Hematopoietic multipotent progenitor cell treated with erythropoietin and hydrocortisone succinate and interleukin-3 and kit ligand, for 6 days (in vitro differentiated cells): ENCODE measurements at places on chromosomes 3 and 15.

- no peak for DNase-seq
Measured at GRCh38 chr3:9194509-9195184, 54.8 kb downstream of the SRGAP3 start.

DNA sequence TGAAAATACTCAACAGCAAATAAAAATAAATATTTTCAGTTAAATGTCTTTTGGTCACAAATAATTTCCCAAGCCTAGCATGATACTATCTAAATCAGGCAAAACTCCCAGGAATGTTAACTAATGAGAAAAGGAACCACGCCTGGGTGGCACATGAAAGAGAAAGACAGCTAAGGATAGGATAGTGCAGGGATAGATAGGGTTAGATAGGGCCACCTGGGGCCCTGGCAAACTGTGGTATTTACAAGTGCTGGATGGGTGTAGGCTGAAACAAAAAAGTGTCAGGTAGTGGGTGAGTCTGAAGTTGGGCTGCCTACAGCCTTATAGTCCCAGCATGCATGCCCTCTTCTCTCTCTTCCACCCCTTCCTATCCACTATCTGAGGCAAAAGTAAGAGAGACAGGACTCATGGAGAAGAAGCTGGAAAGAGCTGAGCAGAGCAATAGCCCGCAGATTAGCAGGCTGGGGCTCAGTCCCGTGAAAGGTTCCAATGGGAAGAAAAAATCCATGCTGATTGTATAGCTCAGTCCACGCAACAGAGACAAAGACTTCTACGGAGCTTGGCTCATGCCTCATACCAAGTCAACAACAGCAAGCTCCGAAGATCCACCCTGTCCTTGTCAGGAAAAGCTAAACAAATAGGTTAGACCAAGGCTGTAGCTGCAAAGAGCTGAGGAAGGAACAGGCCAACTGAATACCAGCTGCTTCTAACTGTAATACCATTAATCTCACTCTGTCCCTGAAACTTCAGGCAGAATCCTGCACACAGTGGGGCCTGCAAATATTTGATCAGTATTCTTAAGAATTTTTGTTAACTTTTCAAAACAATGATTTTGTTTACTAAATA, 342.1 kb upstream of the ATP11B start:
- no peak for DNase-seq

- no peak for DNase-seq
Measured at GRCh38 chr15:59997070-59997701, 6.9 kb upstream of the FOXB1 start.

DNA sequence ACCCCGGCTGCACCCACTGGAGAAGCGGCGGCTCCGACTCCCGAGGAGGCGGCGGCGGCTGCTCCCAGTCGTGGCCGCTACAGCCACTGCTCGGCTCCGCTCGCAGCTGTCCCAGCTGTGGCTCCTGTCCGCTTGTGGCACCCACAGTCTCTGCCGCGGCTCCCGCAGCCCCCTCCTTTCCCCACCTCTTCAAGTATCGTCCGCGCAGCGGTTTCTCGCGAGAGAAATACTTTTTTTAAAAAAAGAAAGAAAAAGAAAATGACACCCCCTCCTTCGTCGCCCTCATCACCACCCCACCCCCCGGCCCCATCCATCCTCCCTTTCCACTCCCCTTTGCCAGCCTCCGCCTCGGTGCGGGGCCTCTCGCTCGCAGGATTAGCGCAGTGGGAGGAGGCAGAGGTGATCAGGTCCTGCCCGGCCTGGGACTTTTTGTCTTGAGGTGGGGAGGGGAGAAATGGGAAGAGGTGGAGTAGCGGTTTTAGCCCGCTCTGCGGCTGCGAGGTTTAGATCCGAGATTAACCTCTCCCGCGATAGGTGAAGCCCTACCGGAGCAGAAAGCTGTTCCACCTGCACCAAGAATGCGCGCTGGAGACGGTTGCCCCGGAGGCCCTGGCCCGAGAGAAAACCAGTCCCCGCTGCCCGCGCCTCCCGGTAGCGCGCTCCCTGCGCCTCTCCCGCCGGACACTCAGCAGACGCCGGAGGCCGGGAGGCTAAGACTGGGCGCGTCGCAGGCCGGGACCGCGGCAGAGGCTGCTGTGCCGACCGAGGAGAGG, at the start of gene FBN1:
Gene FBN1, minus strand, starts transcription at position 152 of the 773 bp plus-strand sequence. CDS start 940 bp downstream, outside the sequence.
- peak; percentile 75 for DNase-seq

GRCh38 chr15:92915766-92916435, 15.8 kb downstream of the CHD2 start:
- no peak for DNase-seq

- DNase-seq, result peak; percentile 59
Measured at GRCh38 chr15:69163141-69163669, 2.8 kb downstream of the GLCE start.

DNA sequence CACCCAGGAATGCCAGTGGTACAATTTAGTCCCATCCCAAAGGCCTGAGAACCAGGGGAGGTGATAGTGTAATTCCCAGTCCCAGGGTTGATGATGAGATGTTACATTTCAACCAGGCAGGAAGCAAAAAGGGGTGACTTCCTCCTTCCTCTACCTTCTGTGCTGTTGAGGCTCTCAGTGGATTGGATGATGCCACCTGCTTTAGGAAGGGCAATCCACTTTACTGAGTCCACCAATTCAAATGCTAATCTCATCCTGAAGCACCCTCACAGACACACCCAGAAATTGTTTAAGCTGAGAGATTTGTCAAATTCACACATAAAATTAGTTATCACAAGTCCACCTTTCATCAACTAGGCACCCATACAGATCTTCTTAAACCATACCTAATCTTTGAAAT, 418.5 kb upstream of the GOLIM4 start:
- no peak for DNase-seq

DNA sequence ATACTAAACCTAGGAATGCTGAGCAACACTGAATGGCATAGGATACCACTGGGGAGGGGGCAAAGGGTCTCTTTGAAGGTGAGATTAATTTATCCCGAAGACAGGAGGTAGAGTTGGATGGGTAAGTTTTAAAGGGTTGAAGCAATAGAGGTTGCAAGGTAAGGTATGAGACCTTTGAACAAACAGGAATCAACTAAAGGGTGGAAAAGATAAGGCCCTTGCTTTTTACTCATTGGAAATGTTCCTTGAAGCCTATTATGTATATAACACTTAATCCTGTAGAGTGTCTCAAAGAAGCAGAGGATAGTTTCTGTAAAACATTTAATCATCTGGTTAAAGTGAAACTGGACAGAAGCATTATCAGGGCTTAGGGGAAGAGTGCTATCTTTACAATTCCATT, 5.7 kb downstream of the ABHD5 start:
- DNase-seq, result no peak

DNA sequence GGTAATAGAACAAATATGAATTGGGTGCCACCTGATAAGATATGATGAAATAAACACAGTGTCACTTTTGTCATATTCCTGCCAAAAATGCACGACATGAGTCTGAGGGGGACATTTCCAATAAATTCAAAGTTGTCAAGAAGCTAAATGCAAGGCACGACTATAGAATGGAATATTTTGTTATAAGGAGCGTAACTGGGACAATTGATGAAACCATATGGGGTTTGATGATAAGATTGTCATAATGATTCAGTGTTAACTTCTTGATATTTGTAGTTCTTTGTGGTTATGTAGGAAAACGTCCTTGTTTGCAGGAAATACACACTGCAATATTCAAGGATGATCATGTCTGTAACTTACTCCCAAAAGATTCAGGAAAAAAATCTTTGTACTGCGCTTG, 163.3 kb downstream of the MEX3B start:
- peak; percentile 44 for DNase-seq

- no peak for DNase-seq
Measured at GRCh38 chr15:81105545-81105944, 28.5 kb upstream of the CFAP161 start.

DNA sequence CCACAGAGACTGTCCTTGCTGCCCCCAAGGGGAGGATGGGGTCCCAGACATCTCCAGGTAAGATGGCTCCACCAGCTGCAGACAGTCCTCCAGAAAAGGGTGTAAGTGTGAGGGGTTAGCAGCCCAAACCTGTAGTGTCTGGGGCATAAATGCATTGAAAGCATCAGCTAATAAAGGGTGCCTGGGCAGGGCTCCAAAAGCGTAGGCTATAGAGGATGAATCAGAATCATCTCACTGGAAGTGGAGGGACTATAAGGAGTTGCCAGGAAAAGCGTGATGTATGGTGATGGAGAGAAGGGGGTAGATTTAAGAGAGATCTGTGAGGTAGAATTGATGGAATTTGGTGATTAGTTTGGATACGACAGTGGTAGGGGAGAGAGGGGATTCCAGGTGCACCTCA, 79.9 kb upstream of the ONECUT1 start:
- no peak for DNase-seq

- DNase-seq, result no peak
Measured at GRCh38 chr3:16999871-17000270, 115.1 kb downstream of the PLCL2 start.

- no peak for DNase-seq
Measured at GRCh38 chr3:59408047-59408624, 358.3 kb upstream of the CFAP20DC start.

DNA sequence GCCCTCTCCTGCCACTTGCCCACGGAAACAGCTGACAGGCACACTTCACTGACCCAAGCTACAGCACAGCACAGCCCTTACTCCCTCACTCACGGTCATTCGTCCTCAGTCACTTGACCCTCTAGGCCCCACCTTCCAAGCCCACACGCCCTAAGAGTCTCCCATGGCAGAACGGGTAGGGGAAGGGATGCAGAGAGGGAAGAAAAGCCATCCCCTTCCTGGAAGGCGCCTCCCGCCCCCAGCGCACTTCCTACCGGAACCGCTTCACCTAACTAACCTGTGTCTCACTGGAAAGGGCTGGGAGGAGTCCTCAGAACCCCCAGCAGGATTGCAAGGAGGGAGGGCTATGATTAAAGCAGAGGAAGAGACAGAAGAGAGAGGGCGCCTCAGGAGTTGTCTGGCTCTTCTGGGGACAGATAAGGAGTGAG, 22.9 kb downstream of the EPHB3 start:
- DNase-seq, result no peak

DNA sequence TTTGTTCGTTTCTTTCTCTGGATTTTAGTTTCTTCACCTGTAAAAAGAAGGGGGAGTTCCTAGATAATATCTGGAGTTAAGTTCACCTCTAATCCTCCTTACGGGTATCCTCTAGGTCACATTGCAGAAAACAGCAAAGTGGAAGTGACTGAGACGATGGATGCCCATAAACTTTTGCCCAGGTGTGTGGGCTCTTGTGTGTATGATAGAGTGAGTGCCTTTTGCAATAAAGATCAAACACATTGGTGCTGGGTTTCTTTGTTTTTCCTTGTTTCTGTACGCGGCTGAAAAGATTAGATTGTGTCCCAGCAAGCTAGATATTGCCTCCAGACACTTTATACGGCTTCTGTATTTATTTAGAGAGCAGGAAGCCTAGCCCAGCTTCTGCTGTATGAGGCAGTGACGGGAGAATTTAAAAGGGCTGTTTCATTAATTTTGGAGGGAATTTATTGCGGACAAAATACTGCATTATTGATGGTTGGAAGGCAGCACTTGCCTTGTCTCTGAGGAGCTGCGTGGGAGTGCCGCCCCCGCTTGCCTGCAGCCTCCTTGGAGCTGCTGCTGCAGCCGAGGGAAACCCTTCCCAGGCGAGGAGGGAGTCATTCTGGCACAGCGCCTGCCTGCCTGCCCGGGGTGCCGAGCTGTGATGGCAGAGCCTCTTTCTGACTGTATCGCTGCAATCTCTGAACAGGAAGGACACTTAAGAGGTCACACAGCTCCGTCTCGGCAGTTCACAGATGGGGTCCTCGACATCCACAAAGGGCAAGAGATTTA, 38.5 kb downstream of the PYDC2 start:
- DNase-seq, result no peak

DNA sequence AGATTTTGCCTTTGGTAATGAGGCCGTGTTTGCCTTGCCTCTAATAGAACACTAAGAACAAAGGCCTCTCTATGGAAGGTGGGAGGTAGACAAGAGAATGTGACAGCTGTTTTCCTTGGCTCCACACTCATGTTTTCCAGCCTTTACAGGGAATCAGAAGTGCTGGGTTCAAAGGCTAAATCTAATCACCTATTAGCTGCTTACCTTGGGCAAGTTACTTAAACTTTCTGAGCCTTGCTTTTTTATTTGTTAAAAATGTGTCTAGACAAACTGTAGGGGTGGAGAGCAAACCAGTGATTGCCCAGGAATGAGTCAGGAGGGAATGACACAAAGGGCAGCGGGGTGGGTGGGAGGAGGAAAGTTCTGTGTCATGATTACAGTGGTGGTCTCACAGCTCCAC, 179.0 kb downstream of the P3H2 start:
- no peak for DNase-seq

DNA sequence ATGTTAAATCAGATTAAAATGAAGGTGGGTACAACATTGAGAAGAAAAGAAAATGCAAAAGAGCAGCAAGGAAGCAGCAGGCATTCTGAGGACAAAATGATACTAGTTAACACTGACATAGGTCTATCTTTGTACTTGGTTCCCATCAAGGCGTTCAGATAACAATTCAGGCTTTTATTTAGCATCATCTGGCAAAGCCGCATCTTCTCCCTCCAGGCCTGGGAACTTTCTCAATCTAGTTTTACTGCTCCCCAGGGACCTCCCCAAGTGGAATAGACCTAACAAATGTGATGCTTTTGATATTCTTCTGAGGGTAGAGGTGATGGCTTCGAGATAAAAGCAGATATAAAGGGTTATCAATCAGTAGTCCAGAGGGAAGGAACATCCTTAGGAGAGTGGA, 130.6 kb downstream of the C3orf38 start:
- DNase-seq, result no peak

DNA sequence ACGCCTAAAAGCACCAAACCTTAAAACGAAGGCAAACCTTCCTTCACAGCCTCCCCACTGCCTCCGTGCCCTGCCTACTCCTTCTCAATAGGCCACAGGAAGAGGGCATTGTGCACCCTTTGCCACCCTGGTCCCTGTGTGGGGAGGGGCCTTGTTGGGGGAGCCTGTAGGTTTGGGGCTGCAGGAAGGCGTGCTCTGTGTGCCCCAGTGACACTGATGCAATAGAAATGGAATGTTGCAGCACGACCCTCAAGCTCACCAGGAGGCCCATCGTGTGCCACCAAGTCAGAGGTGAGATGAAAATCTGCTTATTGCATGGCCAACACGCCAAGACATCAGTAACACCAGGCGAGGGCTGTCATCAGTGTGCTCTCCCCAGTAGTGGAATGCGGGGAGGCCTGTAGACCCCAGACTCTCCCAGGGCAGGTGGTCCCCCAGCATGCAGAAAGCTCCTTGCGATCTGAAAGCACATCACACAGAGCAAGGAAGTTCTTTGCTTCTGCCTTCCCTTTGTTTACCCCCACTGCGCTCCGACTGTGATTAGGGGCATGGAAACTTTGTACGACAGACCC, 86.2 kb downstream of the ASB7 start:
- no peak for DNase-seq

DNA sequence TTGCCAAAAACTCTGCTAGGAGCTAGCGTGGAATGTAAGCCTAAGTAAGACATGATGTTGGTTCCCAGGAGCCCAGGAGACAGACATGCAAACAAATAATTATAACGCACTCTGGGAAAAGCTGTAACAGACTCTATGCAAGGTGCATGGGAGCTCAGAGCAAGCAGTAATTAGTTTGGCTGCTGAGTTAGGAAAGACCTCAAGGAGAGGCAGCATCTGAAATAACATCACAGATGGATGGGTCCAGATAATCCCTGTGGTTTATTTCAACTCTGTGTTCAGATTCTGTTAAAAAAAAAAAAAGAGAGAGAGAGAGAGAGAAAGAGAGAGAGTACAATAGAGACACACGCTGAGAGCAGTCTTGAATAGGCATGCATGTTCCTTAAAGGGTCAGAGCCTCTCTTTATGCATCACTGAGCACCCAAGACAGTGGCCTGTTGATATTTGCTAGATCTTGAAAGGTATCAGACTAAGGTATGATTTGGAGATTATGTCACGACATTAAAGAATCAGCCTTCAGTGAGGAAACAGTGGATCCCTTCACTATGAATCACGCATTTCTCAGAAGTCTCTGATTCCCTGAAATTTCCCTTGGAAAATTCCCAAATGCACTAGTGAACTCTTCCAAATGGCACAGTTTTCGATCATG, 124.4 kb upstream of the LIPC start:
- DNase-seq, result no peak
